ENCODE measurements at places on chromosomes 13 and 19.

DNA sequence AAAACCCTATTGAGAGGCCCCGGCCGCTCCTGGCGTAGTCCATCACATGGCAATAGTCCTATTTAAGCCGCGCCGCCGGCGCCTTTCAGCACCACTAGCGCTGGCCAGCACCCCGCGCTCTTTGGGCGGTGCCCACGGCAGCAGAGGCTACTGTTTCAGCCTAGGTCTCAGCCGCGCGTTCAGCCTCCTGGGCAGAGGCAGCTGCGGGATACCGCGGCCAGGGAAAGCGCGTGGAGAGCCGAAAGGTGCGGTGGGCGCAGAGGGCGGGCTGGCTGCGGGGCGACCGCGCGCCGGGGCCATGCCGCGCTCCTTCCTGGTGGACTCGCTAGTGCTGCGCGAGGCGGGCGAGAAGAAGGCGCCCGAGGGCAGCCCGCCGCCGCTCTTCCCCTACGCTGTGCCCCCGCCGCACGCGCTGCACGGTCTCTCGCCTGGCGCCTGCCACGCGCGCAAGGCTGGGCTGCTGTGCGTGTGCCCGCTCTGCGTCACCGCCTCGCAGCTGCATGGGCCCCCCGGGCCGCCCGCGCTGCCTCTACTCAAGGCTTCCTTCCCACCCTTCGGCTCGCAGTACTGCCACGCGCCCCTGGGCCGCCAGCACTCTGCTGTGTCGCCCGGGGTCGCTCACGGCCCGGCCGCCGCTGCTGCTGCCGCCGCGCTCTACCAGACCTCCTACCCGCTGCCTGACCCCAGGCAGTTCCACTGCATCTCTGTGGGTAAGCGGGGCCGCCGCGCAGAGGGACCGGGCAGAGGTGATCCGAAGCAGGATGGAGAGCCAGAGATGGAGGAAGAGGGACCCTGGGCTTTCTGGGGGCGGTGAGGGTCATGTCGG lies at the start of gene GSX1:
GSX1 (plus strand) TSS at position 91 of the 826 bp plus-strand sequence; CDS start at position 299, 208 bp downstream.
- peaks cover 100% of the 10 kb centered on the region for H3K27me3 ChIP-seq
- H3K4me1 ChIP-seq, result peaks cover 37% of the 10 kb centered on the region
- H3K27ac ChIP-seq, result no peak within 1 kb of the TSS
- peak within 1 kb of the TSS; percentile 69 for H3K4me3 ChIP-seq
- no peaks in the 10 kb centered on the region for H3K36me3 ChIP-seq
- peak; percentile 90 for DNase-seq

- H3K4me1 ChIP-seq, result no peaks in the 10 kb centered on the region
- no peak overlapping the region for H3K4me3 ChIP-seq
- no peaks in the 10 kb centered on the region for H3K27me3 ChIP-seq
- no peak overlapping the region for H3K27ac ChIP-seq
- DNase-seq, result no peak
These were observed 11.3 kb downstream of the YJU2 start for GRCh38 chr19:4258181-4258580.

DNA sequence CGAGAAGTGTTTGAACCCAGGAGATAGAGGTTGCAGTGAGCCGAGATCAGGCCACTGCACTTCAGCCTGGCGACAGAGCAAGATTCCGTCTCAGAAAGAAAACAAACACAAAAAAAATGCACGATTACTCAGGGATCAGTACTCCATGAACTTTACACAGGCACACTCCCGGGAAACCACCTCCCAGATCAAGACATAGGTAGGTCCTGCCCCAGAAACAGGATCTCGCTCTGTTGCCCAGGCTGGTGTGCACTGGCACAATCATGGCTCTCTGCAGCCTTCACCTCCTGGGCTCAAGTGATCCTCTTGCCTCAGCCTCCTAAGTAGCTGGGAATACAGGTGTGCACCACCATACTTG lies 11.2 kb downstream of the VASP start:
- H3K27me3 ChIP-seq, result no peaks in the 10 kb centered on the region
- H3K36me3 ChIP-seq, result peaks cover 44% of the 10 kb centered on the region
- DNase-seq, result no peak
- no peak overlapping the region for H3K4me3 ChIP-seq
- peaks cover 28% of the 10 kb centered on the region for H3K4me1 ChIP-seq

GRCh38 chr13:101307181-101307701 lies 109.1 kb downstream of the NALCN start:
- no peak for DNase-seq
- H3K27me3 ChIP-seq, result no peaks in the 10 kb centered on the region
- no peaks in the 10 kb centered on the region for H3K4me1 ChIP-seq
- H3K4me3 ChIP-seq, result no peak overlapping the region
- no peak overlapping the region for H3K27ac ChIP-seq
- no peaks in the 10 kb centered on the region for H3K36me3 ChIP-seq

GRCh38 chr19:16893686-16893989 lies 4.8 kb downstream of the F2RL3 start:
- no peak overlapping the region for H3K4me3 ChIP-seq
- H3K4me1 ChIP-seq, result peaks cover 66% of the 10 kb centered on the region
- peaks cover 1% of the 10 kb centered on the region for H3K27me3 ChIP-seq
- no peak overlapping the region for H3K27ac ChIP-seq
- peak; percentile 96 for DNase-seq

- no peaks in the 10 kb centered on the region for H3K36me3 ChIP-seq
- H3K27ac ChIP-seq, result no peak overlapping the region
- H3K4me3 ChIP-seq, result no peak overlapping the region
- DNase-seq, result no peak
- H3K27me3 ChIP-seq, result peaks cover 25% of the 10 kb centered on the region
These were observed 501 bp downstream of the APLP1 start for GRCh38 chr19:35868823-35869326.

- no peak overlapping the region for H3K27ac ChIP-seq
- no peaks in the 10 kb centered on the region for H3K4me1 ChIP-seq
- no peak overlapping the region for H3K4me3 ChIP-seq
These were observed 140.2 kb downstream of the KLF5 start for GRCh38 chr13:73198991-73199411.

- no peak overlapping the region for H3K27ac ChIP-seq
- no peaks in the 10 kb centered on the region for H3K27me3 ChIP-seq
- H3K36me3 ChIP-seq, result no peaks in the 10 kb centered on the region
- H3K4me1 ChIP-seq, result no peaks in the 10 kb centered on the region
These were observed 357.9 kb downstream of the SLITRK6 start for GRCh38 chr13:85441364-85441763.
